ENCODE measurements at places on chromosomes 5 and 9.
A peak's percentile ranks its signal among the peaks of the same experiment; 100 is the strongest.

DNA sequence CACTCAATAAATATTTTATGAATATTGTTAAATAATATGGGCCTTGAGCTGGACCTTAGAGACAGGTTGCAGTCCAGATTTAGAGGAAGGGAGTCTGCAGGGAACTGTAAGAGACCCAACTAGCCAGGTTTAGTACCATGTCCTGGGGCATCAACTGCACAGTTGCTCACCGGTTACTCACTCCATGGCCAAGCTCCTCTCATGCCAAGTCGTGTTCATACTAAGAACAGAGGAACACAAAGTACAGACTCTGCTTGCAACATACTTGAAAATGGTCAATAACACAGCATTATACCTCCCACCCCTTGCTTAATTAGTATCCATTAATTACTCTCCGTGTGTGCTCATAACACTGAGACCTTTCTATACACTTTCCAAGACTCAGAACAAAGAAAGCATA lies 317.6 kb upstream of the PIK3R1 start:
- no peak overlapping the region for H3K27ac ChIP-seq
- no peak overlapping the region for H3K4me3 ChIP-seq
- no peaks in the 10 kb centered on the region for H3K36me3 ChIP-seq
- no peaks in the 10 kb centered on the region for H3K27me3 ChIP-seq
- no peaks in the 10 kb centered on the region for H3K4me1 ChIP-seq

DNA sequence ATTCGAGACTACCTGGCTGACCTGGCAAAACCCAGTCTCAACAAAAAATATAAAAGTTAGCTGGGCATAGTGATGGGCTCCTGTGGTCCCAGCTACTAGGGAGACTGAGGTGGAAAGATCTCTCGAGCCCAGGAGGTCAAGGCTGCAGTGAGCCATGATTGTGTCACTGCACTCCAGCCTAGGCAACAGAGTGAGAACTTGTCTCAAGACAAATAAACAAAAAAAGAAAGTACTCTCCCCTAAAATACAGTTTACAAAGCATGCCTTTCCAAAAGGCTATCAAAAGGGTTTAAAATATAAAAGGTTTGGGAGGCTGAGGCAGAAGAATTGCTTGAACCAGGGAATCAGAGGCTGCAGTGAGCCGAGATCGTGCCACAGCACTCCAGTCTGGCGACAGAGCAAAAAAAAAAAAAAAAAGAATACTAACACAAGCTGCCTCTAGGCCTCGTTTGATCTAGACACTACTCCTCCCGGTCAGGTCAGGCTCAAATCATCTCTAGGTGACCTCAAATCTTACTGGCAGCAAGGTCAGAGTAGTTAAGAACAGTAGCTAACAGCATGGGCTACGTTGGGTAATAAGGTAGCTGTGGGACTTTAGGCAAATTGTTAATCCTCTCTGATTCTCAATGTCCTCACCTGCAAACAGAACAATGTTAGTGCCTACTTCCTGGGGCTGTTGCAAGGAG lies 9.3 kb downstream of the NAIF1 start:
- DNase-seq = no peak
- no peaks in the 10 kb centered on the region for H3K27me3 ChIP-seq
- H3K4me1 ChIP-seq = peaks cover 24% of the 10 kb centered on the region
- no peak overlapping the region for H3K4me3 ChIP-seq
- no peak overlapping the region for H3K27ac ChIP-seq
- H3K36me3 ChIP-seq = no peaks in the 10 kb centered on the region

DNA sequence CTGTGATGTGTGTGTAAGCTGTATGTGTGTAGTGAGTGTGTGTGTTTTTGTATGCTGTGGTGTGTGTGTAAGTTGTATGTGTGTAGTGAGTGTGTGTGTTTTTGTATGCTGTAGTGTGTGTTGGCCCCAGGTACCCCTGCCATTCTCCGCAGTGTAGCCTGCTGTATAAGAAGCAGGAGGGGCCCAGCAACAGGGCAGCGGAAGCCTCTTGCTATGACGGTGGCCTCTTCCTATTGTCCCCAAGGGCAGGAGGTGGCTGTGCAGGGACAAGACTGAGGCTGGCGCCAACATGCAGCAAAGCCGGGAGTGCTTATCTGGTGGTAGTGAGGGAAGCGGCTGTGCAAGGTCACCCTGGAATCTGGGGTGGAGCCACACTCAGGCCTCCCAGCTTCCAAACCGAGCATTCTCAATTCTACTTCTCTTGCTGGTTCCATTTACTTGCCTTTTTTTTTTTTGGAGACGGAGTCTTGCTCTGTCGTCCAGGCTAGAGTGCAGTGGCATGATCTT lies 5.1 kb downstream of the SPAAR start:
- peaks cover 25% of the 10 kb centered on the region for H3K4me1 ChIP-seq
- no peak overlapping the region for H3K27ac ChIP-seq
- H3K27me3 ChIP-seq = no peaks in the 10 kb centered on the region
- DNase-seq = no peak
- H3K4me3 ChIP-seq = no peak overlapping the region

GRCh38 chr5:11174591-11174990 lies 413.6 kb upstream of the DAP start:
- H3K4me3 ChIP-seq = no peak overlapping the region
- H3K27ac ChIP-seq = no peak overlapping the region

GRCh38 chr5:11878814-11879213 lies 25.4 kb downstream of the CTNND2 start:
- no peak for DNase-seq
- H3K4me1 ChIP-seq = no peaks in the 10 kb centered on the region
- no peaks in the 10 kb centered on the region for H3K36me3 ChIP-seq
- no peaks in the 10 kb centered on the region for H3K27me3 ChIP-seq
- no peak overlapping the region for H3K27ac ChIP-seq

DNA sequence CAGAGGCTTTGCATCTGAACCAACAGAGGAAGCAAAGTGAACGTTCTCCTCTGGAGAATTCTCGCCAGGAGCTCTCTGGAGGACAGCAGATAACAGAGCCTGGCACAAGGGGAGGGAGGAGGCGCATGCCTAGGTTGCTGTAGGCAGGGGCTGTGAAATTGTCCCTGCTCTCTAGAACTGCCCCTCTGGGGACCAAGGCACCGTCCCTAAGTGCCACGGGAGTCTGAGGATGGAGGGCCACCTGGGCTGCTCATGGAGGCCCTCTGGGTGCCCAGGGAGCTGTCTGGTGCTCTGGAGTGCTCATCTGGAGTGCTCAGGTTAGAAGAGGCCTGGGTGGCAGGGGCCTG lies 77.6 kb downstream of the CACNA1B start:
- H3K4me1 ChIP-seq = no peaks in the 10 kb centered on the region
- no peak overlapping the region for H3K27ac ChIP-seq
- no peak for DNase-seq
- H3K4me3 ChIP-seq = no peak overlapping the region
- H3K27me3 ChIP-seq = no peaks in the 10 kb centered on the region

- no peak overlapping the region for H3K4me3 ChIP-seq
- H3K27me3 ChIP-seq = no peaks in the 10 kb centered on the region
- no peak overlapping the region for H3K27ac ChIP-seq
- H3K4me1 ChIP-seq = no peaks in the 10 kb centered on the region
- no peaks in the 10 kb centered on the region for H3K36me3 ChIP-seq
- DNase-seq = no peak
Measured at GRCh38 chr5:114657342-114658130, 295.7 kb downstream of the KCNN2 start.

- H3K27ac ChIP-seq = no peak overlapping the region
- H3K4me1 ChIP-seq = no peaks in the 10 kb centered on the region
- H3K27me3 ChIP-seq = no peaks in the 10 kb centered on the region
- no peak overlapping the region for H3K4me3 ChIP-seq
Measured at GRCh38 chr5:169628892-169629291, 8.2 kb upstream of the DOCK2 start.

DNA sequence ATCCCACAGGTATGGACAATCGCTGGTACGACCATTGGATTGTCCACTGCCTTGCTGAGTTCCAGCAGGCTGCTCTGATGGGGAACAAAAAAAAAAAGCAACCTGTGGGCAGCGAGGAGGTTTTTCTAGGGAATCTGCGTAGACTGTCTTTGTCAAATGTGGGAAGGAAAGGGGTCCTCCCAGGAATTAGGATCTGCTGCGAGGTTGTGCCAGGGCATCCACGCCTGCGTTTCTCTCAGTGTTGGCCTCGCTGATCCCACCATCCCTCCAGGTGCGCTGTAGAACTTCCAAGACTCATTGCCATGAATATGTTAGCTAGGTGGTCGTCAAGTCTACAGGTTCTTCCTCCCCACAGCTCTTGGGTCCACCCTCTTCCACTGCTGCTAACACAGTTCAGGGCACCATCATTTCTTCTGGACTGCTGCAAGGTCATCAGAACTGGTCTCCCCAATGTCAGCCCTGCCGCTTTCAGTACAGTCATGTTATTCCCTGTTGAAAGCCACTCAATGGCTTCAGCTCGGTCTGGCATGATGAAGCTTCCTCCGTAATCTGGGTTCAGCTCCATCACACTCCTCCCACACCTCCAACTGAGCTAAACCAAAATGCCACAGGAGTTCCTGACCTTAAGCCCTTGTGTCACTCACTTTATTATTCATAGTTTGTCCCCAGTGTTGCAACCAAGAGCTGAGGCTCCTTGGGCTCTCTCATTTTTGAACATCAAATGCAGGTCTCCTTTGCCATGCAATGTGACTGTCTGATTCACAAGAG lies 79.5 kb upstream of the DMRT1 start:
- no peak overlapping the region for H3K27ac ChIP-seq
- H3K4me1 ChIP-seq = no peaks in the 10 kb centered on the region
- H3K36me3 ChIP-seq = no peaks in the 10 kb centered on the region
- DNase-seq = no peak

- no peaks in the 10 kb centered on the region for H3K4me1 ChIP-seq
- peaks cover 9% of the 10 kb centered on the region for H3K36me3 ChIP-seq
- no peak overlapping the region for H3K4me3 ChIP-seq
- no peak for DNase-seq
Measured at GRCh38 chr9:97441729-97442128, 29.8 kb downstream of the TDRD7 start.

GRCh38 chr5:110908848-110909247 lies 162.7 kb upstream of the TSLP start:
- H3K27me3 ChIP-seq = no peaks in the 10 kb centered on the region
- DNase-seq = no peak
- no peak overlapping the region for H3K27ac ChIP-seq
- no peaks in the 10 kb centered on the region for H3K4me1 ChIP-seq
- no peak overlapping the region for H3K4me3 ChIP-seq

DNA sequence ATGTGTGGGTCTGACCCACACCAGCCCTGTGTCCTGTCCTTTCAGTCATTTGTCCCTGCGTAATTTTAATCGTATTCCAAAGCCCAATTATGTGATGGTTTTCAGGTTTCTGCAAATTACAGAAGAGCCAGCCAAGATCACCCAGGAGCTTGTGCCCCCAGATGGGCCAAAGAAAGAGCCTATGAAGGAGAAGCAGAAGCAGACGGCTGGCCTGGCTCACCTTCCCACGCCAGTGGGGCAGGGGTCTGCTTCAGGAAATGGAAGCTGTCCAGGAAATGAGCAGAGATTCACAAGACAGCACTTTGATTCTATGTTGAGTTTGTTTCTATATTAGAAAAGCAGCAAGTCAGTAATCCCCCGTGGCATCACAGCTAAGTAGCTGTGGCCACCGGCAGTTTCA lies 11.7 kb downstream of the S1PR3 start:
- no peaks in the 10 kb centered on the region for H3K27me3 ChIP-seq
- no peaks in the 10 kb centered on the region for H3K36me3 ChIP-seq
- no peaks in the 10 kb centered on the region for H3K4me1 ChIP-seq
- no peak overlapping the region for H3K27ac ChIP-seq
- DNase-seq = no peak

DNA sequence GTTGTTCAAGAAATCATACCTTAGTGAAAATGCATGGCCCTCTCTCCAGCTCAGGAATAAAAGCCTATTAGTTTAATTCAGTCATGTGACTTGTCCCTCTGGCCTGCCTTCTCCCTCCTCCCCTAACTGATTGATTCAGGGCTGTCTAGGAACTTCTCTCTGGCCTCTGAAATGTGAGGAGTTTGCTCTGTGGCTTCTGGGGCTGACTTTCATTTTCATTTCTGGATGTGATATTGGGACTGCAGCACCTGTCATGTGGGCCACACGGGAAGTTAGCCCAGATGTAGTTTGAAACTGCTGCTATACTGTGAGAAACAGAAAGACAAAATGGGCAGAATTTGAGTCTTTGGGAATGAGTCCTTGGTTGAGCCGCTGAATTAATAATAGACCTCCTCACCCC lies 44.8 kb downstream of the PARP8 start:
- H3K36me3 ChIP-seq = no peaks in the 10 kb centered on the region
- H3K27me3 ChIP-seq = no peaks in the 10 kb centered on the region
- peak; percentile 48 for DNase-seq
- peak overlapping the region; percentile 76 for H3K27ac ChIP-seq

DNA sequence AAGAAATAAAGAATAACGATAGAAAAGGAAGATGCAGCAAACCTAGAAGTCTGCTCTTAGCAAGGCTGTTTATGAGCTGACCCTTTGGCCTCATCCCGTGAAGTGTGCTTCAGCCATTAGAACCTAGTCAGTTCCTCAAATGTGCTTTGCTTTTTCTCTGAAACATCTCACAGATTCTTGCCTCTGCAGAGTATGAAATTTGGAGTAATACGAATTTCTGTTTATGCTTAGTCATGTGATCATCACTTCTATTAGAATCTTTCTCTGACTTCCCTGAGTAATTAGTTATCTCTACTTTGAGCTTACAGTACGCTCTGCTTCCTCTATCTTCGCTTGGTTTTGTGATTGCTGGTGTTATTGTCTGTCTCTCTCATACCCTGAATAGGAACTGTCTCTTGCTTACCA lies 11.3 kb downstream of the CYSTM1 start:
- DNase-seq = no peak
- no peaks in the 10 kb centered on the region for H3K27me3 ChIP-seq
- H3K4me3 ChIP-seq = no peak overlapping the region
- H3K4me1 ChIP-seq = no peaks in the 10 kb centered on the region

GRCh38 chr9:122364783-122365150 lies 6.1 kb upstream of the PTGS1 start:
- DNase-seq = no peak
- H3K27ac ChIP-seq = no peak overlapping the region
- H3K4me1 ChIP-seq = no peaks in the 10 kb centered on the region
- no peak overlapping the region for H3K4me3 ChIP-seq
- no peaks in the 10 kb centered on the region for H3K36me3 ChIP-seq
- no peaks in the 10 kb centered on the region for H3K27me3 ChIP-seq

- H3K27ac ChIP-seq = no peak overlapping the region
- no peaks in the 10 kb centered on the region for H3K27me3 ChIP-seq
- H3K4me3 ChIP-seq = no peak overlapping the region
- no peaks in the 10 kb centered on the region for H3K36me3 ChIP-seq
Measured at GRCh38 chr9:38176251-38176650, 107.2 kb upstream of the SHB start.

- no peak for DNase-seq
- H3K27ac ChIP-seq = no peak overlapping the region
- H3K4me3 ChIP-seq = no peak overlapping the region
- H3K27me3 ChIP-seq = no peaks in the 10 kb centered on the region
- H3K4me1 ChIP-seq = no peaks in the 10 kb centered on the region
Measured at GRCh38 chr9:12988258-12988657, 213.4 kb downstream of the LURAP1L start.

All from naive thymus-derived CD4-positive, alpha-beta T cell (primary cell).